Cardiac septum (tissue), 1 donor: ENCODE measurements at places on chromosomes 1 and 21. TPM values are rescaled to one million over a fixed set of nuclear protein-coding genes. Genes with fewer than 3 reads are reported as not detected.

Gene GPR52
- total RNA-seq, result 4.3 TPM

GRCh38 chr21:21921410-21922232, 923.4 kb downstream of the NCAM2 start:
- no peak for DNase-seq

DNA sequence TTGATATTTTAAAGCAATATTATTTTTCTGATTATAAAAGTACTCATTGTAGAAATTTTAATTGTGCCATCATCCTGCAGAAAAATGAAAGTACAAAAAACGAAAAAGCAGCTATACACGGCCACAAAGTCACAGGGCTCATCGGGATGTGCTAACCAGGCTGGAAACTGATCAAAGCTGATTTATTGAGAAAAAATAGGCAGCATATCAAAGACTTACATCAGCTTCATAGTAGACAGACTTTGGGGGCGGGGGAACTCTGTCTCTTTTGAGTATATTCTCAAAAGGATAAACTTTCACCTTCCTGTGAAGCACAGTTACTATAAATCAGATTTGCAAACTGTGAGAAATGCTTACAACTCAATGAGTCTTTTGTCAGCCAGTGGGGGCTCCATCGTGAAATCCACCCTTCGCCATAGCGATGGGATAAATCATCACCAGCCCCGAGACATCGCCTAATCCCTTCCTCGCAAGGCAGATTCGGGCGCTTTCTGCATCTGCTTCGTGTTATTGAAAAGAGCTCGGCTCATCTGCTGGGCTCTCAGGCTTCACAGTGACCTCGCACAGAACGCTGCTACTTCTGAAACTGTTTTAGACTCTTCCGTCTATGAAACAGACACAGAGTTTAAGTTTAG, 69.2 kb upstream of the ERG start:
- DNase-seq, result no peak

GRCh38 chr1:200405264-200405663, 4.6 kb downstream of the ZNF281 start:
- DNase-seq, result no peak

Gene RIIAD1
- 4.3 TPM for total RNA-seq
